ENCODE measurements at places on chromosomes 11 and 22.

GRCh38 chr11:29518389-29519174, 498.2 kb downstream of the KCNA4 start:
- DNase-seq = no peak

- DNase-seq = no peak
Measured at GRCh38 chr11:14971865-14972580, at the start of gene CALCA. CALCA (minus strand) TSS chr11:14972351; CDS start chr11:14971192, 1,159 bp downstream.

DNA sequence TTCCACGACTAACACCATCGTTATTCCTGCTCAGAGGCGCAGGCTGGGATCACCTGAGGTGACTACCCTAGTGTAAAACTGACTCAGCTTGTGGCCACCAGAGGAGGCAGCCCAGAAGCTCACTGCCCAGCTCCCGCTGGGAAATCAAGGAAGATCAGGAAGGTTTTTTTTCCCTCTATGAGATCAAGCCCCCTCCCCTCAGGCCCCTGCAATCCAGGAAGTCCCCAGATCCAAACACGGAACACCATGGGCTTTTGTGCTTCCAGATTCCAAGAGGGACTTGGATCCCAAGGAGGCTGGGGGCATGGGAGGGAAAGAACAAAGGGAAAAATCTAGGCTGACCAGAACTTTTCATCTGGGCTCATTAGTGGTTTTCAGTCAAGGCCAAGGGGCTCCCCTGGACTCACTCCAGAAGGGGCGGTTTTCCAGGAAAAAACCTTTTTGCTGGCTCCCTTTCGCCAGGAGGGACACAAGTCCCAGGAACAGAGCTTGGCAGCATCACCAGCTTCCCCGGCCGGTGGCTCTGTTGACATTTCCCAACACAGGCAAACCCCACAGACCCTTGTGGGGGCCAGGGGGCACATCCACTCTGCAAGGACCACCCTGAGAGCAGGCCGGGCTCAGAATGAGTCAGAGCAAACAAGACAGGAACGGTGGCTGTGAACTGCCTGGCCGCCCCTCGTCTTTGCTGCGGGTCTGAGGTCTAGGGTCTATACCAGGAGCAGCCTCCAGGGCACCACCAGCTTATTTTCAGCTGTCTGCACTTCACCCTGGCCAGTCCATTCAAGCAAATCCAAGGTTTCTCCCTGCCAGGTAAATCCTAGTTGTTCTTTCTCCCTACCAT, 36.8 kb downstream of the MYH9 start:
- no peak for DNase-seq

DNA sequence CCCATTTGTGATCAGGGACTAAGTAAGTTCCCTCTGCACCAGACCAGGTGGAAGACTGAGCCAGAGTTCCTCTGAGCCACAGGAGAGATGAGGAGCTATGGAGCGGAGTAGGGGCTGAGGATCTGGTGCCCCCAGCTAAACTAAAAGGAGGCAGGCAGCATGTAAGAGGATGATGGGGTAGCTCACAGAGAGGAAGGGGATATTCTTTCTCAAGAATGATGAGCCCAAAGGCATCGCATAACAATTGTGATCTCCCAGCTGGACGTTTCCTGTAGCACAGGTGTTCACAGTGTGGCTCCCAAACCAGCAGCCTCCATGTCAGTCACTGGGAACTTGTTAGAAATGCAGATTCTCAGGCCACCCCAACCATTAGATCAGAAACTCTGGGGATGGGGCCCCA, 24.4 kb downstream of the ADAMTS8 start:
- no peak for DNase-seq

GRCh38 chr11:2730272-2731129, 30.7 kb upstream of the KCNQ1OT1 start:
- no peak for DNase-seq

- no peak for DNase-seq
Measured at GRCh38 chr11:26134481-26135355, 197.2 kb upstream of the ANO3 start.

- no peak for DNase-seq
Measured at GRCh38 chr22:19042285-19043120, 79.7 kb downstream of the DGCR2 start.

- no peak for DNase-seq
Measured at GRCh38 chr11:1225386-1226225, 2.7 kb downstream of the MUC5B start.

- no peak for DNase-seq
Measured at GRCh38 chr11:115974703-115975102, 470.5 kb upstream of the CADM1 start.

- DNase-seq = no peak
Measured at GRCh38 chr22:38715176-38715764, 9.5 kb downstream of the GTPBP1 start.

GRCh38 chr22:42684462-42685195, 35.4 kb upstream of the CYB5R3 start:
- DNase-seq = no peak

DNA sequence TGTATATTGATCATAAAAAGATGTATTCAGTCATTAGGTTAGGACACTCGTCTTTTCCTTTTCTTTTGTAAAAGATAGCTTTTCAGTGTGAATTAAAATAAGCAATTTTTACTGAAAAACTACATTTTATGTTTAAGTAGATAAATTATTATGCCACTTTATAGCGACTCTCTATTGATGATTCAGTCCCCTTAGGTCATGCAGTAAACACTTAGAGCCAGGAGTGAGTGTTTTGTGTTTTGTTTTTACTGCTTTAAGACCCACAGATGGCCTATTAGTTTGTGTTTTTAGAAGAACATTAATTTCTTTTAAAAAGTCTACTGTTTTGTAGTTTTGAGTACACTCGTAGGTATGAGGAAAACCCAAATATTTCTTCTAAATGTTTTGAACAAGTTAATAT, 86.6 kb downstream of the YAP1 start:
- no peak for DNase-seq

DNA sequence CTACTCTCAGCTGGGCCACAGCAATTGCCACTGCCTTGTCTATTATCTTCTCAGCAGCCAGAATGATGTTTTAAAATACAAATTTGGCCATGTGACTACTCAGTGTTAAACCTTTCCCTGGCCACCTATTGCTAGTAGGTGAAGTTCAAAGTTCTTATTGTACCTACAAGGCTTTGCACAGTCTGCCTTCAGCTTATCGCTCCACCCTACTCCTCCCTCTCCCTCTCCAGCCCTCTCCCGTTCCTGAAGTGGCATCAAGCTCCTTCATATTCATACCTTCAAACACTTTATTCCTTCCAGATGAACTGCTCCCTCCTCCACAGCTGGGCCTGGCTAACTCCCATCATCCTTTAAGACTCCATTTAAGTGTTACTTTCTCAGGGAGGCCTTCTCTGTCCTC, 37.3 kb downstream of the OR10A6 start:
- DNase-seq = no peak

GRCh38 chr11:120245434-120245833, 5.5 kb downstream of the POU2F3 start:
- no peak for DNase-seq

DNA sequence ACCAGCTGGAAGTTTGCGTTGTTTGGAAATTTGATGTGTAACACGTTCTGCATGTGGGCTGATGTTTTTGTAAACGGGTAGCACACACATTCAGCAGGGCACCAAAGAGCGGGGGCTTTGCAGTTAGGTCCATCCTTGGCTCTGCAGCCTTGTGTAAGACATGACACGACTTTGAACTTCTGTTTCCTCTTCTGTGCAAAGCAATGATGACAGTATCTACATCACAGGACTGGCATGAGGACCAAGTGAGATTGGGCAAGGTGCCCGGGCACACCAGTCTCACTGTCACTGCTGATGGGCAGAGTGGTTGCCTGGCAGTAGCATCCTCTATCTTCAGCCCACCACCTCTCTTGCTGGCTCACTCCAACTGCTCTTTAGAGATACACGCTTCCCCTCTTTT, 3.3 kb downstream of the TCN2 start:
- no peak for DNase-seq

- DNase-seq = no peak
Measured at GRCh38 chr11:121437018-121437685, 15.0 kb upstream of the SORL1 start.

GRCh38 chr11:114606003-114606801, 10.6 kb upstream of the NXPE4 start:
- DNase-seq = no peak

- no peak for DNase-seq
Measured at GRCh38 chr11:75667831-75668450, 897 bp downstream of the MAP6 start.

- no peak for DNase-seq
Measured at GRCh38 chr11:17403980-17404759, 15.7 kb upstream of the KCNJ11 start.

DNA sequence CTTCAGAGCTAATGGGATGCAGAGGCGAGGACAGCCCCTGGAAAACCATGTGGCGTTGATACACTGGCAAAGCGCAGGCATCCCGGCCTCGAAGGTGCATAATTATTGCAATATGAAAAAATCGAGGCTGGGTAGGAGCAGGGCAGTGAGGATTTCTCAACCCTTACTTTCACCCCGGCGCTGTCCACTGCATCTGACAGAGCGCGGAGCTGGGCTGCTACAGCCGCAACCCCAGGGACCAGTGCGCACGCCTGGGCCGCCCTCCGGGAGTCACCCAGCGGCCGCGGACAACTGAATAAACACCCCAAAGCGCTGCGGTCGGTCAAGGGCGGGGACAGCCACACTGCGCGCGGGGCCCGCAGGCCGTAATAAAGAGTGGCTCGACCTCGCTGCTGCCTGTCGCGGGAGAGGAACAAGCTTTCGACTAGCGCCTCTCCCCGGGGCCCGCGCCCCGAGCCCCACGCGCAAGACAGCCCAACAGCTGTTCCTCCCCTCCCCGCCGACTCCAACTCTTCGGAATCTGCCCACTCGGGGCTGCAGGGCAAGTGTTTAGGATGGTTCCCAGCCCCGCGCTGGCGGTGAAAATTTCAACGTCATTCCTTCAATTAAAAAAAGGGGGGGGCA, 3.6 kb upstream of the WT1 start:
- no peak for DNase-seq

GRCh38 chr22:42172773-42173172, 42.2 kb upstream of the CYP2D6 start:
- no peak for DNase-seq
